ENCODE measurements at places on chromosomes 6 and 20.

DNA sequence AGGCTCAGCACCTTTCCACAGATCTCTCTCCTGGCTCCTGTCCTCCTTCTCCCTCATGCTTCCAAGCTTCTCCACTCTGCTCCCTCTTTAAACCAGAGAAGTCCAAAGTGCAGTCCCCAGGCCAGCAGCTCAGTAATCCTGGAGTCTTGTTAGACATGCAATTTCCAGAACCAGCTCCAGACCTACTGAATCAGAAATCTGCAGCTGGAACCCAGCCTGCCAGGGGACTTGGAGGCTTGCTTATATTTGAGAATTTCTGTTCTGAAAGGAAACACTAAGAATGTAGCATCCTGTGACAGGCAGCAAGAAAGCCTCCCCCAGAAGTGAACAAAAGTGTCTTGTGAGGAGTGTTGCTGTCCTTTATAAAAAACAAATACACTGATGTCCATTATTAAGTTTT is 438.1 kb downstream of the BCKDHB start:
- no peak for DNase-seq

- DNase-seq = peak; percentile 26
These were observed 17.5 kb downstream of the KIF16B start for GRCh38 chr20:16555754-16556153.

GRCh38 chr6:146149770-146150169 is 120.9 kb downstream of the GRM1 start:
- DNase-seq = no peak

- DNase-seq = no peak
These were observed 17.1 kb upstream of the SMIM13 start for GRCh38 chr6:11076540-11076939.

DNA sequence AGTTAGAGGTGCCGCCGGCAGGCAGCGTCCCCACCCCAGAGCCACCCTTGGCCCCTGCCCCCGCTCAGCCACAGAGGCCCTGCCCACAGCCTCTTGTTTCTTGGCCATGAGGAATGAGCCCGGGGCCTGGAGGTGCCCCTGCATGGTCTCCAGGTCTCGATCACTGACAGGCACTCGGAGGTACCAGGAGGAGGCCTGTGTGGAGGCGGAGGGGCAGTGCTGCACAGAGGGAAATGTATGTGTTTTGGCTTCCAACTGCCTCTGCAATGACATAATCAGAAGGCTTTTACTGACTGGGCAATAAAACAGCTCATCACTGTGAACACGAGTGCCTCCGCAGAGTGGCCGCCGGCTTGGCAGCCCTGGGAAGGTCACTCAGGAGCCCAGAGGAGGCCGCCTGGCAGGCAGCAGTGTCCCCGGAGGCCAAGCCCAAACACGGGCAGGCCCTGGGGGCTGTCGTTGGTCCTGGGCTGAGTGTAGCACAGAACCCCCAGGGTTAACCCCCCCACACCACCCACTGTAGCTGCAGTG is 61.1 kb upstream of the GATA5 start:
- DNase-seq = no peak

DNA sequence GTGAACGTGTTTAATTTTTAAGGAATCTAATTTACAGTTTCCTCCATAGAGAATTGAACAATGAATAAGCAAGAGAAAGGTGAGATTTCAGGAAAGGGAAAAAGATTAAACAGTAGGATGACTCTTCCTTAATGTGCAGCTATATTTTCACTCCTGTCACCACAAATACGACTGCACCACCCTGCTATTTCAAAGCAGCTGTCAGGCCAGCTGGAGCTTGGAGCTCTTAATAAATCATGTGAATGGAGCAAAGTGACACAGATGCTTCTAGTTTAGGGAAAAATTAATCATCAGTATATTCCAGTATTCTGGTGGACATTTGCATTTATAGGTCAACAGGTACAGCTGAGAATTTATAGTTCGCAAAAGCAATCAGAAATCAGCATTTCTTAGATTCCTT is 56.5 kb upstream of the PKIB start:
- no peak for DNase-seq

- no peak for DNase-seq
These were observed 146.3 kb downstream of the LY86 start for GRCh38 chr6:6734479-6735465.

- DNase-seq = peak; percentile 23
These were observed 193.1 kb upstream of the SIM1 start for GRCh38 chr6:100657678-100658330.

DNA sequence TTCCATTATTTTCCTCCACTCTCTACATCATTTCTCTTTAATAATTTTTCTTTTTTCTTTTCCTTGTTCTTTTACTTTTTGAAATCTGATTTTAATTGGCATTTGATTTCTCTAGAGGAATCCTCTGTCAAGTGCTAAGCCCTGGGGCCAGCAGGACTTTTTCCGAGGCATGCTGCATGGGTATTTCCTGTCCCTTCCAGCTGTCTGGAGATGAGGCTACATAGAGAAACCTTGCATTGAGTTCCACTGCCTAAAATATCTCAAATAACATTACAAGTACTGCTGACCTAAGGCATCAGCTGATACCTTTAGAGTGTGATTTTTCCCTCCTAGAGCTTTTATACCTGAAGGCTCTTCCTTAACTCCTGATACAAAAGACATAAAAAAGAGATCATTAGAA is 6.2 kb downstream of the RNF217 start:
- peak; percentile 52 for DNase-seq

DNA sequence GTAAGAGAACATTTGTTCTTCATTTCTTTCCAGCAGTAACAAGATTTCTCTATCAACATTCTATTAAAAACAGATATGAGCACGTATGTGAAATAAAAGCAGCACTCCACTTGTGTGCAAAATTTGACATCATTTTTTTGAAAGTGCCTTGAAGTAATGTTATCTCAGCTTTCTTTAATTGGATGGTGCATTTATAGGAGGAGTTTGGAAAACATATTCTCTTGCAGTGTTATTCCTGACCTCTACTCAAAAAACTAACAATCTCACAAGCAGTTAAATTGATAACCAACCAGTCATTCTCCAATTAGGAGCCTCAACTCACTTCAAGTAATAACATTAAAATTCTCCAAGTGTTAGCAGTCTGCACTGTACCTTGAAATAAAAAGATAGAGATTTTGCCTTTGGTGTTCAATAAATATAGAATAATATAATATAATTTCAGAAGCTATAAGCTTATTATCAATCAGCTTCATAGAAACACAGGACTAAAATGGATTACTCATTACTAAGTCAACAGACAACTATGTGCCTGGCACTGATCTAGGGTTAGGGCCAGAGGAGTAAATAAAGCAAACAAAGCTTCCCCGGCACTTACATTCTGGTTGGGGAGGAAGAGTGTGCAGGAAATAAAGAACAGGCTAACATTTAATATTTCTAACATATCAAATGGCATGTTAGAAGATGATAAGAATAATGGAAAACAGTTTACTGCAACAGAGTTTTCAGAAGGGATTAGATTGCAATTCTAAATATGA is 149.0 kb upstream of the SGK1 start:
- peak; percentile 37 for DNase-seq

- no peak for DNase-seq
These were observed 33.5 kb upstream of the TPD52L1 start for GRCh38 chr6:125120054-125120590.

All from fibroblast of skin of back (primary cell).